ENCODE measurements at places on chromosomes 12 and 14.

DNA sequence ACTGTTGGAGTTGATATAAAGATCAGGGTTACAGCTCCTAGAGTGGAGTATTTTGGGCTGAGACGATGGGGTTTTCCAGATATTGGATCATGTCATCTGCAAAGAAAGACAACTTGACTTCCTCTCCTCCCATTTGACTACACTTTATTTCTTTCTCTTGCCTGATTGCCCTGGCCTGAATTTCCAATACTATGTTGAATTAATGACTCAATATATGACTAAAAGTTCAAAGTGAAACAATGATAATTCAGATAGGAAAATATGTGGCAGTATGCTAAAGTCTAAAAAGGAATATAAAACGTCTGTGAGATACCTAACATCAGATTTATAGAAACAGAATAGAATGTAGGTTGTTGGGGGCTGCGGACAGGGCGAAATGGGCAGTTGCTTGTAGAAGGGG lies 72.2 kb downstream of the BHLHE41 start:
- DNase-seq = no peak

DNA sequence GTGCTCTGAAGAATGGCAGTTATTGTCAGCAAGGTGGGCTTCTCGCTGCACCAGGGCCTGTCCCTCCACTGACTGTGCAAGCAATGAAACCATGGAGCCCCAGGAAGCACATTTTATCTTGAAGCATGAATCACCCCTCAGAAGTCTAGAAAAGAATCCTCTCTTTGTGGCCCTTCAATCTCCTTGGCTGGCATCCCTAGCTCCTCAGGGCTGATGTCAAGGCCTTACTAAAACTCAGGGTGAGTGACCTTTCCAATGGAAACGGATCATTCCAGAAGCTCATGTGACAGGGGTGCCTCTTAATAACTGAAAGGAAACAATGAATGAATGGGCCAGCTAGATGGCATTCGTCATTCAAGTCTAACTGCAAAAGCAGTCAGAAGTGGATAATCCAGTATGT lies 22.3 kb upstream of the PLEKHH1 start:
- no peak for DNase-seq

GRCh38 chr14:89973234-89973823 lies 17.6 kb downstream of the TDP1 start:
- peak; percentile 30 for DNase-seq

GRCh38 chr14:86450085-86450484 lies 920.1 kb downstream of the FLRT2 start:
- no peak for DNase-seq

- DNase-seq = no peak
Observed at GRCh38 chr12:14272956-14273912, 92.2 kb upstream of the ATF7IP start.

DNA sequence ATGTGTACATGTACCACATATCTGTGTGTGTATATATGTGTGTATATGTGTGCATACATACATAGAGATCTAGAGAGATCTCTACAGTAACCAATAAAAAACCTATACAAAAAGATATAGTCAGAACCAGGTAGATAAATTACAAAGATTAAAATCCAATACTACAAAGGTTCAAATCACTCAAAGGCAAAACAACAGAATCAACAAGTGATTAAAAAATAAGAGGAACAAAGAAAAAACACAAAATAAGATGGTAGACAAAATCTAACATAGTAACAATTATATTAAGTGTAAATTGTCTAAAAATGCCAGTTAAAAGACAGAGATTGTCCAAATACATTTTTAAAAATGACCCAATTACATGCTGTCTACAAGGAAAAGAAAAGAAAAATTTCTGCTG lies 83.6 kb downstream of the R3HDM2 start:
- DNase-seq = no peak

GRCh38 chr14:77554816-77555599 lies 56.4 kb upstream of the ISM2 start:
- DNase-seq = no peak

- no peak for DNase-seq
Observed at GRCh38 chr12:99833397-99833796, 151.3 kb downstream of the ANKS1B start.

DNA sequence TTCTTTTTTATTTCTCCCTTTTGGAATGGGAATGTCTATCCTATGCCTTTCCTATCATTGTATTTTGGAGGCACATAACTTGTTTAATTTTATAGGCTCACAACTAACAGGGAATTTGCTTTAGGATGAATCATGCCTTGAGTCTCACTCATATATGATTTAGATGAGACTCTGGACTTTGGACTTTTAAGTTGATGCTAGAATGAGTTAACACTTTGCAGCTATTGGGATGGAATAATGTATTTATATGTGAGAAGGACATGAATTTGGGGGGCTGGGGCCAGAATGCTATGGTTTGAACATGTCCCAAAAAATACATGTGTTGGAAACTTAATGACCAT lies 365.3 kb downstream of the ZFP36L1 start:
- DNase-seq = no peak

DNA sequence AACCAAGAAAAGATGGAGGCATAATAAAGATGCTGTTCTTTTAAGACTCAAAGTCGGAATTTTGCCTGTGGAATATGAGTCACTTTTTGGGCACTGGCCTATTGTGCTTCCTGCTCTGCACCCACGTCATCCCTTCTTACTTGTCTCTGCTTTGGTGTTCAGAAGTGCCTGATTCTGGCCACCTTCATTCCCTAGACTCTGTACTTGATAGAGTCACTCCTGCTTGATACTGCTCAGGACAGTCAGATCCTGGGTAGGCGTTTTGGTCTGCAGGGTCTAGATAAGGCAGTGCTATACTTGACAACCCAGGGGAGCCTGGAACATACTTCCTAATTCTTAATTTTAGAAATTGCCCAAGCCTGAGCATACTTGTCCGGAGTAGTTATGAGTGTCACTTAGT lies 1.9 kb downstream of the LRRK2 start:
- DNase-seq = peak; percentile 75

DNA sequence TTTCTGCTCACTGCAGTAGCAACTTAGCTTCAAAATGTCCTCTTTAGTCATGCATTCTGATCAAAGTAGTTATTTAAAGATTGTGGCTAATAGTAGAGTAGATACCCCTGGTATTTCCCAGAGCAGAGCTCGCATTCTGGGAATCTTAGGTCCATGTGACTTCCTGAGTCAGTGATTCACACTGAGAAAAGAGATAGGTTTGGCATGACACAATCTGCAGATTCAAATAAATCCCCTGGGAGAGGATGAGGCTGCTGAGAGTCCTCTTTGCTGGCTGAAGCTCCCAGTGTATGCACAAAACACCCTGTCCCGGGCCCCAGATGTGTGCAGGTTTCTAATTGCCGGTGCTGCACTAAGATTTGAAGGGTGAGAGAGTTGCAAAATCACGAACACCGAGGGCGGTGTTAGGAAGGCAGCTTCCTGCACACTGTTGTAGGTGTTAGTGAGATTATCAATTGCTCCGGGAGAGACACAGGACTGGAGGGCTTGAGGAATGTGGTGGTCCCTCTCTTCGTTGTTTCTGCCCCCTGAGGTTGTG lies 233.2 kb downstream of the NRXN3 start:
- DNase-seq = peak; percentile 49

DNA sequence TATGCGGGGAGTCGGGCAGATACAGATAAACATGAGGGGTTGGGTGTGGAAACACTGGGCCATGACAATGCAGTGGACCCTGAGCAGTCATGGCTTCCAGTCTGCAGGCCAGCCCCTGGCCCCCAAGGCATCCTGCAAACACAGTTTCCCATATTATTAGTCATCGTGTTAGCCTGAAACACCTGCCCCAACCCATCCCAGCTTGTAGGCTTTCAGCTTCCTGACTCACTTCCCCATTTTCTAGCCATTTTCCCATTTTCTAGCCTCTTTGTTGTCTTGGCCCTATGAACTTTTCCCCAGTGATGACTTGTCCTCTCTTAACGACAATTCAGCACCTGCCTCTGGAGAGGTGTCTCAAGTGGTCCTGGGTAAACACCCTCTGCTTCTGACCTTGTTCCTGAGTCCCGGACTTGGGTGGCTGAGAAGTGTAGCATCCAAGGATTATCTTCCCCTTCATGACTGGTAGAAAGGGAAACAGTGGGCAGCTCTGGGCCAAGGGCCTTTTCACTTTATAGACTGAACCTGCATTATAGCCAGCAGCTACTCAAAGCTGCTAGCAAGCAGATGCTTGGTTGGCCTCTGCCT lies 4.3 kb upstream of the PGF start:
- DNase-seq = no peak

DNA sequence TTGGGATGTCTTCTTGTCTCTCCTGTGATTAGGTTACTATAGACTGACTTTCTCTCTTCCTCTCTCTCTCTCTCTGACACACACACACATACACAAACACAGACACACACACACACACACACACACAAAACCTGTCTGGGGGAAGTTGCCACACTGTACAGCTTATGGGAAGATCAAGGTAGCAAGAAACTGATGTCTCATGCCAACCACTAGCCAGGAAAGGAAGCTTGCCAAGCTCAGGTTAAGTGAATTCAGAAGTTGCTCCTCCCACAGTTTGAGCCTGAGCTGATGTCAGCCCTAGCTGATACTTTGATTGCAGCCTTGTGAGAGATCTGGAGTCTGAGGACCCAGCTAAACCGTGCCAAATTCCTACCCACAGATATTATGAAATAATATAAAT lies 67.1 kb downstream of the PPFIA2 start:
- DNase-seq = peak; percentile 30

GRCh38 chr12:132160016-132160415 lies 15.8 kb downstream of the NOC4L start:
- DNase-seq = no peak

DNA sequence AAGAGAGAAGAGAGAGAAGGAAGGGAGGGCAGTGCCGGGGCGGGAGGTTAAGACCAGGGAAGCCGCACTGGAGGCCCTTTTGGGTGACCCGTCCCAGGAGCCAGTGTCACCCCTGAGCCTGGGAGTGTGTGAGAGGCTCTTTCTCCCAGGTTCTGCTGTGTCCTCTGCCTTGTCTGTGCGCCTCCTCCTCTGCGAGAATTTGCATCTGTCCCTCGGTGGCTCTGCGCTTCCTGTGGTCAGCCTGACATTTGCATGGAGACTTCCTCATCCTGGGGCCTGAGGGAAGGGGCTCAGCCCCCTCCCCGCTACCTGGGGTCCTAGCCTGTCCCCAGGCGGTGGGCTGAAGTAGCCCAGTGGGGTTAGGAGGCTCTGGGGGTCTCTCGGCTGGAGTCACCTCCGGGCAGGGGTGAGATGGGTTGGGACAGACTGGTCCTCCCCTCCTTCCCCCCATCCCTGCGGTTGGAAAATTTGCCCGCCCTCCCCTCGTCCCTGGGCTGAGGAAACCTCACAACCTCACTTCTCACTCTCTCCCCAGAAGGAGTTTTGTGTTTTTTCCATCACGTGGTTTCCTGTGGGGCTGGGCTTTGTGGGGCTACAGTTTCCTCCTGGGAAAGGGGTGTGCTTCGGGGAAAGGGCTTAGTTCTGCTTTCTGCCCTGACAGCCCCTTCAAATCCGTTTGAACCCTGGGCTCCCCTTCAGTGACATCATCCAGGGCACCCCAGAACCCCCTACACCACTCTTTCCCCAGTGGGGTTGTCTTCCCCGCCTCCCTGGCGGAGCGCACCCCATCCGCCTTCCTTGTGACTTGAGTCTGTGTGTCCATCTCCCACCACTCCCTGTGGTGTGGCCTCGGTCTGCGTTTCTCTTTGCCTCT lies 2.5 kb downstream of the PTPN6 start:
- DNase-seq = no peak

- peak; percentile 53 for DNase-seq
Observed at GRCh38 chr14:75307700-75308379, 29.2 kb downstream of the FOS start.

- DNase-seq = peak; percentile 30
Observed at GRCh38 chr12:91127751-91128150, 16.5 kb upstream of the LUM start.

- DNase-seq = no peak
Observed at GRCh38 chr14:71311061-71311460, 403.8 kb downstream of the PCNX1 start.

- no peak for DNase-seq
Observed at GRCh38 chr14:94636744-94637412, 24.7 kb downstream of the SERPINA3 start.

- no peak for DNase-seq
Observed at GRCh38 chr12:110992909-110993308, 72.5 kb upstream of the MYL2 start.

DNA sequence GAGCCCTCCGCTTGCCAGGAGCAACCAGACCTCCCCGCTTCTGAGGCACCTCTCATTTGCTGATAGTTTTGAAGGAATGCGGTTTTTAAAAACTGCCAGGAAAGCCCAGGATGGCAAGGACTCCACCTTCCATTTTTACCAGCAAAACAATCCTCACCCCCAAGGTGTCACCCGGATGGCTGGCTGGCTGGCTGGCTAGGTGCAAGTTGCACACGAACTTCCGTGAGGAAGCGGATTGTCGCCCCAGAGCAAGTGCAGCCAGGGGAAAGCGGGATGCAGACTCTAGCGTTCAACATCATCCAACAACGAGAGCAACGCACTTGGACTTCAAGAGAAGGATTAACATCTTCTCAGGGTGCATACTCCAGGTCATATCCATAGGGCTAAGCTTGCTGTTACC lies 125.4 kb downstream of the RIMBP2 start:
- no peak for DNase-seq

DNA sequence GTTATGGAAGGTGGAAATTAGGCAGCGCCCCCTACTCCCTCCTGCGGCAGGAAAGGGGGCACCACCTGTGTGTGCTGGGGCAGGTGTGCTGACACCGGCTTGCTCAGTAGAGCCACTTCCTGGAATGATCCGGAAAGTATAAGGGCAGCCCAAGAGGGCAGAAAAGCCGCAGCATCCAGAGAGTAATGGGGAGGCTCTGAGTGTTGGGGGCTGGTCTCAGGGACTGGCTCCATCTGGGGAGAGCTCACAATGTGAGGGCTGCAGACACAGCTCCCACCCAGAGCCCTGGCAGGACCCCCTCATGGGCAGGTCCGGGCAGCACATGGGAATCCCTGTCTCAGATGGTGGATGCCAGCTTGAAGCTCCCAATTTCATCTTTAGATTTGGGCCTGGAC lies 187.6 kb upstream of the C14orf180 start:
- no peak for DNase-seq

- no peak for DNase-seq
Observed at GRCh38 chr14:76262641-76263040, 110.9 kb downstream of the GPATCH2L start.

Data from Caki2 (cell line).